ENCODE measurements at places on chromosomes 3 and 15.

DNA sequence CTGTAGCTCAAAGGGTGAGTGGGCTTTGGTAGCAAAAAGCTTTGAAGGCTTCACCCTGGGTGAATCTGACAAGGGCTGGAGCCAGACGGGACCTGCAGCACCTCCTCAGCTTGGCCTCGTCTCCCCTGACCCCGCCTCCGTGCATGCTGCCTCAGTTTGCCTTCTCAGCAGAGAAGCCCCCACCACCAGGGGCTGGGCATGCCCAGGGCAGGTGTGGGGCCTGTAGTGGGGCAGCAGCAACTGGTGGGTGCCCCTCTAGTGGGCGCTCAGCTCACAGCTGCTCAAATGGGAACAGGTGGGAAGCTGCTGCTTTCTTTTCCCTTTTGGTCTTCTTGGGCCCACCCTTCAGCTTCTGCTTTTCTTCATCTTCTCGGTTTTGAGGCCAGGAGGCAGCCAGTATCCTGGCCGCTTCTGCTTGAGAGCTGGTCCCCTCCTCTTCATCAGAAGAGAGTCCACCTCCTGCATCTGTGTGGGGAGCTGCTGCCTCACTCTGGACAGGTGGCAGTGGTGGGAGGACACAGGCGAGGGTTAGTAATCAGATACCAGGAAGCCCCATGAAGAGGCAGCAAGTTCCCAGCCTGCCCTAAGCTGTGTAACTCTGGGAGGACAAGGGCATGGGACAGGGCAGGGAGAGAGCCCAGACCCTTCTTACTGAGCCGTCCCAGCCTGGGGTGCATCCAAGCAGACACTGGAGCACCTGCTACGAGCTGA is 21.0 kb downstream of the TMEM43 start:
- no peak for DNase-seq

GRCh38 chr3:8561370-8561769 is 59.7 kb downstream of the LMCD1 start:
- DNase-seq = no peak

DNA sequence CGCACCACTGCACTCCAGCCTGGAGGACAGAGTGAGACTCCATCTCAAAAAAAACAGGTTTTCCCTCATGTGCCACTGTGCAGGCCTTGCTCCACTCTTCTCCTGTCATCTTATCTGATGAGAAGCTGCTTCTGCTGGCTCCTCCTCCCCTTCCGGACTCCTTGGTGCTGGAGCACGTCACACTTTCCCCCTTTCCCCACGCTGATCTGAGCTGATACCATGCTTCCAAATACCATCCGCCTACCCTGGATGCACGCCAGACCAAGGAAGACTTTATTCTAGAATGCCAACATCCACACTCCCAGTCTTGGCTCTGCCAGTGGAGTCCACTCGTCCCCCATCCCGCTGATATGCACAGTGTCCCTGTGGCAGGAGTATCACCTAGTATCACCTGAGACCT is 31.3 kb downstream of the HOMER2 start:
- no peak for DNase-seq

- DNase-seq = no peak
These were observed 138.4 kb downstream of the MEIS2 start for GRCh38 chr15:36961956-36962355.

- peak; percentile 18 for DNase-seq
These were observed 836 bp upstream of the AKAP13 start for GRCh38 chr15:85379403-85380131.

DNA sequence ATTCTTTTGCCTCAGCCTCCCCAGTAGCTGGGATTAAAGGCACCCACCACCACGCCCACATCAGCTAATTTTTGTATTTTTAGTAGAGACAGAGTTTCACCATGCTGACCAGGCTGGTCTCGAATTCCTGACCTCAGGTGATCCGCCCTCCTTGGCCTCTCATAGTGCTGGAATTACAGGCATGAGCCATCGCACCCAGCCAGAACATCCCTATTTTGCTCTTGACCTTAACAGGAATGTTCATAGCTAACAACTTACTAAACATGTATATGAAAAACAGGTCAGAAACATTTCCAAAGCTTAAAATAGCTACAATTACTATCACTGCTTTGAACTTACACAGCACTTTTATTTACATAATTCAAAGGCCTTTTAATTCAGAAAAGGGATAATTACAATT is 33.7 kb downstream of the UQCC5 start:
- DNase-seq = no peak

DNA sequence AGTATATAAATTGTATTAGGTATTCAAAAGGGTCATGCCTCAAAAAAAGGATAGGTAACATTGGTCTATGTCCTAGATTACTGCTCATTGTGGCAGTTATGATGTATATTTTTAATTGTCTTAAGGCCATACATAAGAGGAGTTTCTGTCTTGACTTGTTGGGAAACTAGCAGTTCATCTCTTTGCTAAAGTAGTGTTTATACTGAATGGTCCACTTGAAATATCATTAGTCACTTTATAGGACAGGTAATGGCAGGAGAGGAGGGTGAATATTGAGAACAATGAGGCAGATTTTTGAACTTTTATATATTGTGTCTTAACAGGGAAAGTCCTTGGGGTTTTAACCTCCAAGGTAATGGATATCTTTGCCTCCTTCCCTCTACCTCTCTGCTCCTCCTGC is 58.4 kb downstream of the TP63 start:
- DNase-seq = no peak

DNA sequence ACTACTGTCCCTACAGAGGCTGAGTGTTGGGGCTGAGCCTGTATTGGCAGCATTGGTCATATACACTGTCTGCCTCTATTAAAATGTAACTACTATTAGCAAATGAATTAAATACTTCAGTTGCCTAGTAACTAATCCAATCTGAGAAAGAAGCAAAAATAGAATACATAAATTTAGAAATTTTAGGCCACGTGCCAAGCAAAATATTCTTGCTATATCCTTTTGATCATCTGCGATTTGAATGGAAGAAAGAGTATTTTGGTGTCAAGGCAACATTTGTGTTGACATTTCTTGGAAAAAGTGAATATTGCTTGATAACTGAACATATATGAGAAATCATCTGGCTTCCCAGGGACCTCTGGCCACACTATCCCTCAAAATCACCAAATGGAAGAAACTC is 148.2 kb upstream of the TOPAZ1 start:
- no peak for DNase-seq

- no peak for DNase-seq
These were observed 184.5 kb upstream of the TSC22D2 start for GRCh38 chr3:150223558-150223957.

- no peak for DNase-seq
These were observed 20.9 kb downstream of the VPS8 start for GRCh38 chr3:184832903-184833302.

DNA sequence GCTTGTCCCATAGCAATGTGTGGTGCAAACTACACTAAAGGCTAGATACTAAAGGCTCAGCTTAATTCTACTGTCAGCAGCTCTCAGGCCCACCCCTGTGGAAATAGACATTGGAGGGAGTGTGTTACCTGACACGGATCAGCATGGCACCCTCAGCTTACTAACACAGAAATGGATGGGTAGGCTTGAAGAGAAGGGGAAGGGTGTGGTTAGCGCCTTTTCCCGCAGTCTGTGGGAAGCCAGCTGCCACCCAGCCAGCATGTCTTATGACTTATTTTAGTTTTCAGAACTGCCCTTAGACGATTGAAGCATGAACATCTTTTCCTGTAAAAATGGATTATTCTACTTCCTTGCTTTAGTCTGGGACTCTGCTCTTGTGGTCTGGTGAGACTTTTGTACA is 25.8 kb upstream of the ADPGK start:
- no peak for DNase-seq

DNA sequence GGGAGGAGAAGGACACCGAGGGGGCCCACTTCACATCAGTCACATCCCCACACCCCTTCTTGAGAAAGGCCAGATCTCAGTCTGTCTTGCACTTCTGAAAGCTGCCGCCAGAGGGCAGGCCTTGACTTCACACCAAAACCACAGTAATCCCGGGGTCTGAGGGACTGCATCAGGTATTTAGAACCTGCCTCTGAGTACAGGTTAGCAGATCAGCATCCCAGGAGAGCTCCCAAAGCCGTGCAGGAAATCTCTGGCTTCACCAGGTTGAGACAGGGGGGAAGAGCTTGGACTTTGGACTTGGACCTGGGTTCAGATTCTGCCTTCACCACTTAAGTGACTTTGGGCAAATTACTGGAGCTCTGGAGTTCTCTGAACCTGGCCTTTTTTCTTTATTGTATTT is 50.3 kb downstream of the LHFPL4 start:
- DNase-seq = peak; percentile 24

DNA sequence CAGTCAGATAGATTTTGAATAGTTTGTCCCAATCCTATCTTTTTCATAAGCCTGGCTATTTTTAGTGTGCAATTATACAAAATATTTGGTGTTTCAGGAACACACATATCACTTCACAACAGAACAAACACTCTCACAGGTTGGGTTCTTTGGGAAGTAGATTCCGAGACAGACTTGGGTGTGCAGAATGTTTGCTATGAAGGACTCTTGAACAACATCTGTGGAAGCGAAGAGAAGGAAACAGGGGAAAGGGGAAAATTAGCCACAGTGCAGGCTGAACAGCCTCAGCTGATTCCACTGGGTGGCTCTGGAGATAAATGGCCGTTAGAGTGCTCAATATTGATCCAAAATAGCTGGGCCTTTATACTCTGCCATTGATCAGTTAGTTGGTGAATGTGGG is 61.8 kb downstream of the GUCA1C start:
- DNase-seq = no peak

DNA sequence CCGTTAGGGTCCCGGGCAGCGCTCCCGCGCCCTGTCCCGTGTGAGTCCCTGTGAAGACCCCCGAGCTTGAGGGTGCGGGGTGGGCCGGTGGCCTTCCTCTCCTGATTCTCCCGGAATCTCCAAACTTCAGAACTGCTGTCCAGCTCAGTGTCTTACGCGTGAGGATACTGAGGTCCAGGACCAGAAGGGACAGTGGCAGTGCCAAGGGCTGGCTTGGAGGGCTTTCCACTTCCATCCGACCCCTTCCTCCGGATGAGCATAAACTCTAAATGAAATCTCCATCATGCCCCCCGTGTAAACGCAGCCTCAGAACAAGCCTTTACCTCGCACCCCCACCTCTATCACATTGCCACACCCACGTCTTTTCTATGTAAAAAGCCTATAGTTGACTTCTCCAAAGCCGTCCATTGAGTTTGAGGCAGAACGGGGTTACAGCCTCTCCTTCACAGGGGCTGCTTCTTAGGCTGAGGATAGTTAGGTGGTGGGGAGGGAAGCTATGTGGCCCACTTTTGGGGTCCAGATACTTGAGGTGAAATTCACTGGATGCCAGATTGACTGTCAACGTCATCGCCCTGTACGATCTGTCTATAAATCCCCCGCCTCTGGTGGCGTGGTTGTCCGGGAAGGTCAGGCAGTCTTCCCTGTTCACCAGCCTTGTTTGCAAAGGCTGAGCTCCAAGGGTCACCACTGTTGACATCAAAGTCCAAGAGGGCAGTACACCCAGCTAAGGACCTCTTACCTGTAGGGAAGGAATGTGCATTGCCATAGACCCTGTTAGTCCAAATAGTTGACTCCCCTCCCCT is 1.1 kb downstream of the EDEM1 start:
- peak; percentile 52 for DNase-seq

DNA sequence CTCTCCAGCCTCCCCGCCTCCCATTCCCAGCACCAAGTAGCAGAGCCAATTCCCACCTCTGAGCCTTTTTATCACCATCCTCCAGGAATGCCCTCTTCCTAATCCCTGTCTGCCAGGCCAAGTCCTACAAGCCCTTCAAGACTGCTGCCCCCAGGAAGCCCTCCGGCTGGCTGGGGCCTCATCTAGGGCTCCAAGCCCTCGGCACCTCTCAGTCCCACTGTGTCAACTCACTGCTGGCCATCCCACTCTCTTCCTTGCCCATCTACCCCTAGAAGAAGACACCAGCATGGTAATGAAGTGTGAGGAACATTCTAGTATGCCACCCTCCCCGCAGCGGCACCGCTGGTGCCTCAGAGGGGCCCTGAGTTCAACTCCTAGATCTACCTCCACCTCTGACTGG is 10.0 kb upstream of the GRIP2 start:
- DNase-seq = no peak

- DNase-seq = no peak
These were observed 37.4 kb upstream of the AZI2 start for GRCh38 chr3:28386049-28386448.

- no peak for DNase-seq
These were observed 652.9 kb downstream of the MAGI1 start for GRCh38 chr3:65385805-65386204.

DNA sequence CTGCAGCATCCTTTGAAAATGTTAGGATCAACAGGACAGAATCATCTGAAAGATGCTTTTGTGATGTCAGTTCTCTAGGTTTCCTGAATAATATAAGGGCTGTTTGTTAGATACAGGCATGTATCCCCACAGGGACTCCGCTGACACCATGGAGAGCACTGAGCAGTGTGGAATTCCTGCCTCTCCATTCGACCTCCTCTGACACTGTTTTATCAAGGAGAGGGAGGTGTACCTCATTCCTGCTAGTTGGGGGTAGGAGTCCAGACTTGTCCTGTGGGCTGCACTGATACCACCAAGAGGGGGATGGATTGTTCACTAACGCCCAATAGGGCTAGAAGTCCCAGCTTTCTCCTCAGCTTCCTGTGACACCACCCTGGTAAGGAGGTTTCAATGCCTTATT is 46.6 kb downstream of the LARS2 start:
- DNase-seq = no peak

GRCh38 chr3:127788451-127788909 is 33.8 kb downstream of the MGLL start:
- DNase-seq = no peak

GRCh38 chr3:71543371-71544016 is 40.0 kb downstream of the FOXP1 start:
- peak; percentile 1 for DNase-seq

GRCh38 chr3:66486202-66486601 is 14.6 kb downstream of the LRIG1 start:
- DNase-seq = no peak

DNA sequence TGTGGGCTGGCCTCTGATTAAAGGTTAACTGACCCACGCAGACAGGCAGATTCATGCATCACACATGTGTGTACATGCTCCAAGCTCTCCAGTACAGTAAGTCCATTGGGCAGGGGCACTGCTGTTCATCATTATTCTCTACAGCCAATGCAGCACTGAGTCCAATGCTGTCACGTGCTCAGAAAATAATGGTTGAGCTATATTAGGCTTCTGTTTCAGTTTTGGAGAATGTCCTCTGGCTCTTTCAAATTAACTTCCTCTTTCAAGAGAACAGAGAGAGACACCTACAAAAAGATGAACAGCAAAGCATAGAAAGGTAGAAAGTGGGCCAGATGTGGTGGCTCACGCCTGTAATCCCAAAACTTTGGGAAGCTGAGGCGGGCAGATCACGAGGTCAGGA is 202.6 kb downstream of the MEX3B start:
- no peak for DNase-seq

DNA sequence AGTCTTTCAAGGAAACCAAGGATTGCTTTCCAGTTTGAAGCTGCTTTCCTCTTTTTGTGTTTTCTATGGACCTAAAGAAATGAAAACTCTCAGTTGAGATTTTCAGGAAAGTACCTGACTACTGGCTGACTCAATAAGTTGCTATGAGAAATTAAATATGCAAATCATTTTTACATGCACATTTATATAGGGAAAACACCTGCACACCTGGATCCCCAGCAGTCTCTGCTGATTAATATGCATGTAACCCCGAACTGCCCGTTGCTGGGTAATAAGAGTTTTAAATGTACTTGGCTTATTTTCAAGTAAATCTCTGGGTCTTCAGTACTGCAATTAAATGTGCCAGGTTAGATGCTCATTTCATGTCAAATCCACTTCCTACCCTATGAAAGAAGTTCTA is 77.2 kb downstream of the KBTBD8 start:
- DNase-seq = no peak

GRCh38 chr15:47603026-47603425 is 114.3 kb upstream of the SEMA6D start:
- no peak for DNase-seq

- DNase-seq = no peak
These were observed 438 bp upstream of the SLC49A4 start for GRCh38 chr3:122794483-122794778.
